ENCODE measurements at places on chromosomes 2 and 18.

DNA sequence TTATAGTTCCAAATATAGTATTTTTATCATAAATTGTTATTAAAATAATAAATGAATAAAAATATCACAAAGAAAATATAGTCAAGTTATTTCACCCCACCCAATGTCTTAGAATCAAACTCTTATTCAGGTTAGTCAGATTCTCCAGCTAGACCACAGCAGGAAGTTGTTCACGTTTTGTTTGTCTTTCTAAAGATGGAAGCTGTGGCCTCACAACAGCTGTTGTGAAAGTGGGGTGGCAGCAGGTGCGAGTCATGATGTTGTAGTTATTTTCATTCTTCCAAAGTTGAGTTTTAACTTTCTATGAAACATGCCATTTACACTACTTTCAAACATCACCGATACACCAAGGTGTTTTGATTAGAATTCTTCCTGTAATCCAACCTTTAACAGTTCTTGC is 272.9 kb downstream of the SLC8A1 start:
- DNase-seq = no peak
- H3K4me1 ChIP-seq = no peaks in the 10 kb centered on the region
- H3K27me3 ChIP-seq = no peaks in the 10 kb centered on the region
- H3K4me3 ChIP-seq = no peak overlapping the region
- H3K36me3 ChIP-seq = no peaks in the 10 kb centered on the region
- H3K27ac ChIP-seq = no peak overlapping the region

- H3K4me1 ChIP-seq = no peaks in the 10 kb centered on the region
- no peak overlapping the region for H3K4me3 ChIP-seq
- DNase-seq = no peak
- H3K36me3 ChIP-seq = no peaks in the 10 kb centered on the region
- H3K27ac ChIP-seq = no peak overlapping the region
- H3K27me3 ChIP-seq = no peaks in the 10 kb centered on the region
These were observed 72.9 kb downstream of the HS6ST1 start for GRCh38 chr2:128245813-128246212.

GRCh38 chr18:67035026-67035425 is 431.1 kb upstream of the CDH19 start:
- no peaks in the 10 kb centered on the region for H3K27me3 ChIP-seq
- no peak for DNase-seq
- H3K4me3 ChIP-seq = no peak overlapping the region
- H3K36me3 ChIP-seq = no peaks in the 10 kb centered on the region
- no peaks in the 10 kb centered on the region for H3K4me1 ChIP-seq
- no peak overlapping the region for H3K27ac ChIP-seq

DNA sequence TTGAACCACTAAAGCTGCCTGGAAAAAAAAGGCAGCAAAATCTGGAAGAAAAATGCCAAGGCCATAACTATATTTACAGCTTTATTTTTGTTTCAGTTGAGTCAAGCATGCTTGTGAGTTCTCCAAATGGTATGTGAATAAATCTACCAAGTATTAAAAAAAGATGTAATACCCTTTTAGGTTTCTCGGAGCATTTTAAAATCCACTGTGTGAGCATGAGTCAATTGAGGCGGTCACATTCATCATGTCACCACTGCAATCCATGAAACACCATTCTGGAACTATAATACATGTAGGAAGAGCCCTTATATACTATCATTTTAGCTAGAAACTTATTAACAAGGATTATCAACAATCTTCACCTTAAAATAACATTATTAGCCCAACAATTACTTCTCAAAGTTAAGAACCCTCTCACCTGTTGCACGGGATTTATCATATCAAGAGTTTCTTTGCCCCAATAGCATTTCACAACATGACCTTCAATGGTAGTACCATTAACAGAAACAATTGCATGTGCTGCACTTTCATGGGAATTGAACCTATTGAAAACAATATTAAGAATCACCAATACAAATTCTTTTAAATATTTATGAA is 24.2 kb upstream of the C2orf42 start:
- H3K27ac ChIP-seq = no peak overlapping the region
- H3K4me3 ChIP-seq = no peak overlapping the region
- no peak for DNase-seq
- peaks cover 74% of the 10 kb centered on the region for H3K36me3 ChIP-seq
- no peaks in the 10 kb centered on the region for H3K4me1 ChIP-seq

- DNase-seq = no peak
- H3K4me3 ChIP-seq = no peak overlapping the region
- no peaks in the 10 kb centered on the region for H3K4me1 ChIP-seq
- H3K27ac ChIP-seq = no peak overlapping the region
- H3K36me3 ChIP-seq = no peaks in the 10 kb centered on the region
These were observed 424.0 kb downstream of the DSC3 start for GRCh38 chr18:30618567-30618966.

DNA sequence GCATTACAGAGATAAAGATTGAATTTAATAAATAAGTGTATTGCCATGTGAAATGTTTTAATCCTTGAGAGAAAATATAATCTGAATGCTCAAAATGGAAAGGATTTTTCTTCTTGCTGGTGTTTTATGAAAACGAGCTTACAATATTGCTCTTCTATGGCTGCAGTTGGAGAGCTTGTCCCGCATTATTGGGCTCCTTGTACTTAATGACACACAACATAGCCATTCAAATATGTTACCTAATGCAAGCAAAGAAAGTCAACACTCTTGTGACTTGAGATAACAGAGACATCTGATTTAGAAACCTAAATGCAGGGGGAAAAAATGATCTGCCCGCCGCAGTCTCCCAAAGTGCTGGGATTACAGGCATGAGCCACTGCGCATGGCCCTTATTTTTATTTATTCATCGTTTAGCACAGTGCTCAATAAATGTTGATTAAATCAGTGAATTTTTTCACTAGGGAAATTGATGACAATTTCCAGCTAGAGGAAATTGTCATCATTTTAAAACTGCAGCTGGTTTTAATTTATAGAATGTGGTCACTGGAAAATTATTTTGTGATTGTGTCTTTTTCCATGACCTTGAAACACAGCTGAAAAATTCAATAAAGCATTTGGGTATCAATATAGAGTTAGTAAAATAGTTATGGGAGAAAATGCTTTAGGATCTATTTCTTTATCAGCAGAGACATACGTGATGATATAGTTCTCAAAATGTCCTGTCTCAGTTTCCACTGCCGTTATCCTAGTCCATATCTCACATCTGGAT is 2.4 kb upstream of the PRKD3 start:
- H3K4me3 ChIP-seq = no peak overlapping the region
- H3K27me3 ChIP-seq = peaks cover 3% of the 10 kb centered on the region
- H3K27ac ChIP-seq = no peak overlapping the region
- H3K36me3 ChIP-seq = no peaks in the 10 kb centered on the region
- H3K4me1 ChIP-seq = peaks cover 20% of the 10 kb centered on the region

DNA sequence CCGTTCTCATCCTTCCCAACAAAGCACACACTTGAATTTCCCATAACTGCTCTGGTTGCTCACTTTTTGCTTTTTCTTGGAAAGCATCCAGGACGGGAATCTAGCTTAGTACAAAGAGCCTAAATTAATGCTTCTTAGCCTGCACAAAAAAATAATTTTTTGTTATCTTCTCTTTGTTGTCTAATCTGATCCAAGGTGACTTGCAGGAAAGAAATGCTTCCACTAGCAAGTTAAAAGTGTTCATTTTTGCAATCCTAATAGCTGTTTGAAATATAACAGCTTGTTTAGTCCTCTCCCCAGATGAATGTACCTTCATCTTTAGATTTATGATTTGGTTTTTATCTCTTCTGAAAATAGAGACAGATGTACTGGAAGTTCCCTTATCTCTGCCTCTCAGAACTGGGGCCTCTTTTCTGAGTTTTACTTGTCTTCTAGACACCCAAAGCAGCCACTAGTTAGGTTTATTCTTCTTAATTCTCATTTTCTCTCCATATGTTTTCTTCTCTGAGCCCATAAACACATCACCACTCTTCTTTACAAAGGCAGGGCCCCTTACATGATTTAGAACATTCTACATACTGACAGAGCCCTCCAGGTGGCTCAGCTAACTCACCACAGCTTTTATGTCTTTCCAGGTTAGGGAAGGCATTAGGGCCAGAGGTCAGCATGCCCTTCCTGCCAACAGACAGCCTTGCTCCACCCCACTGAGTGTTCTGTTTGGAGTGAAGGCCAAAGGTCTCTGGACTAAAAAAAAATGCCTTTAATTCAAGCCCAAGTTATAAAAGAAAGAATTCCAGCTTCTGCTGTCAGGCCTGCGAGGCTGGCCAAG is 74.7 kb upstream of the MAP4K3 start:
- DNase-seq = no peak
- H3K27me3 ChIP-seq = no peaks in the 10 kb centered on the region
- H3K27ac ChIP-seq = no peak overlapping the region
- no peaks in the 10 kb centered on the region for H3K4me1 ChIP-seq
- H3K36me3 ChIP-seq = no peaks in the 10 kb centered on the region

- no peak overlapping the region for H3K27ac ChIP-seq
- H3K4me1 ChIP-seq = peaks cover 12% of the 10 kb centered on the region
- no peak overlapping the region for H3K4me3 ChIP-seq
- no peaks in the 10 kb centered on the region for H3K36me3 ChIP-seq
These were observed 84.5 kb downstream of the ZCCHC2 start for GRCh38 chr18:62607302-62607701.

- H3K27me3 ChIP-seq = no peaks in the 10 kb centered on the region
- H3K27ac ChIP-seq = no peak overlapping the region
- H3K36me3 ChIP-seq = no peaks in the 10 kb centered on the region
- DNase-seq = no peak
- H3K4me3 ChIP-seq = no peak overlapping the region
- H3K4me1 ChIP-seq = peaks cover 9% of the 10 kb centered on the region
These were observed 3.5 kb downstream of the IL1B start for GRCh38 chr2:112832841-112833638.

- no peak overlapping the region for H3K27ac ChIP-seq
- no peaks in the 10 kb centered on the region for H3K27me3 ChIP-seq
- no peaks in the 10 kb centered on the region for H3K36me3 ChIP-seq
- DNase-seq = no peak
- no peaks in the 10 kb centered on the region for H3K4me1 ChIP-seq
- no peak overlapping the region for H3K4me3 ChIP-seq
These were observed 276.1 kb upstream of the NCKAP5 start for GRCh38 chr2:133844214-133844892.

- no peaks in the 10 kb centered on the region for H3K36me3 ChIP-seq
- H3K4me1 ChIP-seq = no peaks in the 10 kb centered on the region
- H3K27ac ChIP-seq = no peak overlapping the region
- no peak for DNase-seq
- H3K4me3 ChIP-seq = no peak overlapping the region
- H3K27me3 ChIP-seq = no peaks in the 10 kb centered on the region
These were observed 8.2 kb upstream of the MAP4K4 start for GRCh38 chr2:101689114-101689825.

DNA sequence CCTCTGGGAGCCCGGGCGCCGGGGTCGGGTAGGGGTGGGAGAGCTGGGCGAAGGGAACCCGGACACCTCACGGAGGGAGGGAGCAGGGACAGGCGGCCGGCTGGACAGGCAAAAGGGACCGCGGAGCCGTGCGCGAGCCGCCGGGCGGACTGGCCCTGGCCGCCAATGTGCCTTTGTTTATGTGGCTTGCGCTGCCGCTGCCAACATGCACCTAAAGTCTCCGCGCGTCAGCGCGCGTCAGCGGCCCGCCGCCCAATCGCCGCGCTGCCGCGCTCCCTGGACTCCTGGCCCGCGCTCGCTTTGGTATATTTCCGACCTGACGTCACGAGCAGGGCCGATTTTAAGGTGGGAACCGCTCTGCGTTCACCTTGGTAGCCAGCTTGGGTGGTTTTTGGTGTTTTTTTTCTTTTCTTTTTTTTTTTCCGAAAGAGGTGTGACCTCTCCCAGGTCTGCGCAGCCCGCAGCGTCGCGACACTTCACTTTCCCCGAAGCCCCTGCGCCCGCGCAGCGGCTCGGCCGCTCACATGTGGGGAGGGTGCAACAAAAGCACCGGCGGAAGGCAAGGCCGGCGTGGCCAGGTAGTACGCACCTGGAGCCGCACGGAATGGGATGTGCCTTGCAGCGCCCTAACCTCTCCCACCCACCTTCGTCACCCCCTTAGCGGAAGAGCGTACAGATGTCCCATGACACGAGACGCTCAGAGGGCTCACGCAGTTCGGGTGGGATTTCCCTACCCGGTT is at the start of gene NR4A2:
Gene NR4A2, minus strand, starts transcription at position 188 of the 740 bp plus-strand sequence. CDS start 2,535 bp downstream, outside the sequence.
- H3K27ac ChIP-seq = peak within 1 kb of the TSS; percentile 97
- peaks cover 29% of the 10 kb centered on the region for H3K27me3 ChIP-seq
- H3K4me3 ChIP-seq = peak within 1 kb of the TSS; percentile 91
- no peaks in the 10 kb centered on the region for H3K36me3 ChIP-seq
- peaks cover 44% of the 10 kb centered on the region for H3K4me1 ChIP-seq

- no peaks in the 10 kb centered on the region for H3K36me3 ChIP-seq
- no peak for DNase-seq
- H3K4me3 ChIP-seq = no peak overlapping the region
- no peaks in the 10 kb centered on the region for H3K4me1 ChIP-seq
- no peak overlapping the region for H3K27ac ChIP-seq
- H3K27me3 ChIP-seq = no peaks in the 10 kb centered on the region
These were observed 115.0 kb downstream of the CELF4 start for GRCh38 chr18:37450434-37451132.

- DNase-seq = no peak
- no peak overlapping the region for H3K4me3 ChIP-seq
- no peaks in the 10 kb centered on the region for H3K27me3 ChIP-seq
- H3K4me1 ChIP-seq = no peaks in the 10 kb centered on the region
These were observed 95.2 kb upstream of the BOD1L2 start for GRCh38 chr18:57051657-57052044.

DNA sequence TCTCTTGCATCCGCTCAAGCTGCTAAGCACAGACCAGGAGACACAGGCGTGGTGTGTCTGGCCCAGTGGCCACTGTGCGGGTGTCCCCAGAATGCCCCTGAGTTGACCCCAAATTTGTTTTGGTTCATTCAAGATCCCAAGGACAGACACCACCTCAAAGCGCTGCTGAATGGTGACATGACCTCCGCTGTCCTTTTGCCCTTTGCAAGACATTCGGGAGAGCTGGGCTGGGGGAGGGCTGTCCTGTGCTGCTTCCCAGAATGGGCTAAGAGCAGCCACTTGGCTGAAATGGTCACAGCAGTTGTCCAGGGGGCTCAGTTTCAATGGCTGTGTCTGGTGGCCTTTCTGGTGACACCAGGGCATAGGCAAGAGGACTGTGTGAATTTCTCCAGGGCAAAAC is 84.1 kb downstream of the SMIM21 start:
- H3K4me1 ChIP-seq = no peaks in the 10 kb centered on the region
- H3K36me3 ChIP-seq = no peaks in the 10 kb centered on the region
- no peaks in the 10 kb centered on the region for H3K27me3 ChIP-seq
- DNase-seq = no peak
- H3K4me3 ChIP-seq = no peak overlapping the region
- H3K27ac ChIP-seq = no peak overlapping the region

- H3K4me3 ChIP-seq = no peak overlapping the region
- H3K27me3 ChIP-seq = no peaks in the 10 kb centered on the region
- no peak overlapping the region for H3K27ac ChIP-seq
- H3K4me1 ChIP-seq = no peaks in the 10 kb centered on the region
- H3K36me3 ChIP-seq = peaks cover 10% of the 10 kb centered on the region
These were observed 281.8 kb downstream of the NBAS start for GRCh38 chr2:15279201-15279876.

All from natural killer cell (primary cell).